ENCODE measurements at places on chromosomes 2 and 18. TPM values are rescaled to one million over a fixed set of nuclear protein-coding genes. Genes with fewer than 3 reads are reported as not detected.

CKAP2L gene
- 14.1 TPM for total RNA-seq

SIX2 gene
- total RNA-seq: 0.90 TPM

MEP1B gene
- total RNA-seq: 0.19 TPM

SESTD1 gene
- 4.4 TPM for total RNA-seq

MYCN gene
- total RNA-seq: 5.8 TPM

TXNL4A gene
- total RNA-seq: 120 TPM
